ENCODE measurements at places on chromosomes 13 and 19.

- DNase-seq: no peak
Observed at GRCh38 chr13:47415048-47415447, 518.2 kb upstream of the HTR2A start.

- no peak for DNase-seq
Observed at GRCh38 chr19:43939557-43940260, 4.6 kb upstream of the ZNF45 start.

DNA sequence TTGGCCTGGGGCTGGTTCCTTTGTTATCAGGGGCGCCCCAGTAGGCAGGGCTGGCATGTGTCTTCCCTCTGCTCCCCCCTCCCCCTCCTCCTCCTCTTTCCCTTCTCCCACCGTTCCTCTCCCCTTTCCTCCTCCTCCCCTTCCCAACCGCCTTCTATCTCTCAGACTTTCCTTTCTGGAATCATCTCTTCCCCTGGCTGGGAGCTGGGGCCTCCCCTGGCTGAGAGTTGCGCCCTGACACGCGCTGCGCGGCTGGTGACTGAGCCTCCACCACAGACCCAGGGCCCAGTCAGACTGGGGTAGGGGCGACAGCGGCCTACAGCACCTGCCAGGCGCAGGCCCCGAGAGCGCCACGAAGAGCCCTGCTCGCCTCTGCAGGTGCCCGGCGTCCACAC is 2.8 kb downstream of the PNMA8B start:
- DNase-seq: no peak

DNA sequence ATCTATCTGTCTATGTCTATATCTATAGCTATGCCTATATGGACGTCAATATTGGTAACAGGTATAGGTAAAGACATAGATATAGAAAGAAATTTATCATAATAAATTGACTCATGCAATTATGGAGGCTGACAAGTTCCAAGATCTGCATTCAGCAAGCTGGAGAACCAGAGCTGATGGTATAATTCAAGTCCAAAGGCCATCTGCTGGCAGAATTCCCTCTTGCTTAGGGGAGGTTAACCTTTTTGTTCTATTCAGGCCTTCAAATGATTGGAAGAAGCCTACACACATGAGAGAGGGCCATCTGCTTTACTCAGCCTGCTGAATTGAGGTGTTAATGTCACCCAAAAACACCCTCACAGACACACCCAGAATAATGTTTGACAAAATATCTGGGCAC is 10.8 kb downstream of the RASL11A start:
- DNase-seq: no peak
